Activated CD4-positive, alpha-beta T cell treated with anti-CD3 and anti-CD28 coated beads, Interleukin-2, amount 10 ng/mL, durations not matched to agents 7 days and 5 days (primary cell): ENCODE measurements at places on chromosomes 13 and 19.

- DNase-seq = no peak
Observed at GRCh38 chr13:19713186-19713965, 69.4 kb downstream of the PSPC1 start.

DNA sequence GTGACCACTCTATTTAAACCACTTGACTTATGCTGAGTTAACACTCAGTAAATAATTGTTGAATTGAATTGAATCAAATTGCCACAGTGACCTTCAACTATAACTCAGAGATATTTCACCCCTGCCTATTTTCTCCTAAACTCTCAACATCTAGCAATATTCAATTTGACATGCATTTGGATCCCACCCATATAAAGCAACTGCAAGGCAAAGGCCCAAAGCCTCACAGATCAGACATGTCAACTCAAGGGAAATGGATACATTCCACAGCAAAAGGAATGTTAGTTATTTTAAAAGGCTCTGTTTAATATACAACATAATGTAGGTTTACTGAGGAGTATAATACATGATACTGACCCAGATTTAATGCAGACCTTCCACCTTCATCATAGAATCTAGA, 107.4 kb downstream of the KCTD12 start:
- no peak for DNase-seq

DNA sequence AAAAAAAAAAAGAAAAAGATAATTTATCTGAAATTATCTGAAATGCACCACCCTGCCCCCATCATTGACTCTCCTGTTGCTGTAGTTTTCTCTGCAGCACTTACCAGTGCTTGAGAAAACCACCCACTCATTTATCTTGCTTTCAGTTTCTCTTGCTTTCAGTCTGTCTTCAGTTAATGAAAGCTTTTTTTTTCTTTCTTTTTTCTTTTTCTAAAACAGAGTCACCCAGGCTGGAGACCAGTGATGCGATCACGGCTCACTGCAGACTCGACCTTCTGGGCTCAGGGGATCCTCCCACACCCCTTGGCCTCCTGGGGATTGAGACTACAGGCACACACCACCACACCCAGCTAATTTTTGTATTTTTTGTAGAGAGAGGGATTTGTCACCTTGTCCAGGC, 4.3 kb upstream of the ACP5 start:
- peak; percentile 49 for DNase-seq

DNA sequence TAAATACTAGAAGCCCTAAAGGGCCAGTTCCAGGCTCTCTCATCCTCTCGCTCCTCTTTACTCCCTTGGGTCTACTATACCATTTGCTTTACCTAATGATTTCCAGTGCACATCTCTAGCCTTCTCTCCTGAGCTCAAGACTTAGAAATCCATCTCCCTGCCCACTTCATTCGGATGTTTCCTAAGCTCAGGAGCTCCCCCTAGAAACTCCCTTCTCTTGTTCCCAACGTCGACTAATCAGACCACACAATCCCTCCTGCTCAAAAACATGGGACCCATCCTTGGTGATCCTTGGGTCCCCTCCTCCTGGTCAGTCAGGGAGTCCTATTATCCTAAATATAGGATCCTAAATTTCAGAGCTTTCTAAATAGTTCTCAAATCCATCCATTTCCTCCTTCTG, 21.1 kb upstream of the STK24 start:
- no peak for DNase-seq

GRCh38 chr19:43688059-43688701, 18.2 kb upstream of the PLAUR start:
- DNase-seq = no peak

DNA sequence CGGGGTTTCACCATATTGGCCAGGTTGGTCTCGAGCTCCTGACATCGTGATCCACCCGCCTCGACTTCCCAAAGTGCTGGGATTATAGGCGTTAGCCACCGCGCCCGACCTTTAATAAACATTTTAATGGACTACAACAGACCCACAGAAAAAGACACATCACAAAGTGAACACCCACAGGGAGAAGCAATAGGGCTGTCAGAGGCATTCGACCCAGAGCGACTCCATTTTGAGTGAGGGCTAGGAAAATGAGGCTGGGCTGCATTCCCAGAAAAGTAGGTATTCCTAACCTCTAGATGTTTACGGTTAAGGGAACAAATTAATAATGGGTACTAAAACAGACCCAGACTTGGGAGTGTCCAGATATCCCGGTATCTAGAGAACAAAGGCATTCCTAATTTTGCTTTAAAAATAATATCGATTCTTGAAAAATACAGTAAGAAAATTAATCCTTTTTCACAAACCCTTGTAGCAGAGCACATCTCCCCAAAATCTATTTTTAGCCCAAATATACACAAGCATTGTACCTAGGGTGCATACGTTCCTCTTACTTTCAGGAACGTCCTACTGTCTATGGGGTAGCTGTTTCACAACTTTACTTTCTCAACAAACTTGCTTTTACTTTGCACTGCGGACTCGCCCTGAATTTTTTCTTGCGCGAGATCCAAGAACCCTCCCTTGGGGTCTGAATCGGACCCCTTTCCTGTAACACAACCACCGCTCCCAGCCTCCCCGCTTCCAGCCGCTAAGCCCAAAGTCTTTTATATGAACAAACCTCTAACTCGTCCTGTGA, 811 bp upstream of the ZNF8 start:
- DNase-seq = no peak
